ENCODE measurements at places on chromosomes 6 and 20.

DNA sequence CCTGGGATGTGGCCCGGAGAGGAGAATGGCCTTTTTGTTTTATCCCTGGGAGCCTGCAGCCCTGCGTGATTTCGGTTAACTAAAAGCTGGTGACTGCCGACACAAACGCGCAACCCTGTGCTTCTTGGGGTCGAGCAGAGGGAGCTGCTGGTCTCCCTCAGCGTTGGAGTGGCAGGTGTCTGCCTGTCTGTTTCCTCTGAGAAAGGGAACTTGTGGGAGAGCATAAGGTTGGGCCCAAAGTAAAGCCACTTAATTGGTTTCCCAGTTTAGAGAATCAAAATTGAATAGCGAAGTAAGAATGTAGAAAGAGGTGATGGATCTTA lies 500 bp downstream of the LTV1 start:
- DNase-seq, result no peak

- no peak for DNase-seq
Observed at GRCh38 chr6:106453756-106454367, 93.3 kb downstream of the CRYBG1 start.

- DNase-seq, result no peak
Observed at GRCh38 chr6:169663468-169663867, 38.4 kb downstream of the WDR27 start.

DNA sequence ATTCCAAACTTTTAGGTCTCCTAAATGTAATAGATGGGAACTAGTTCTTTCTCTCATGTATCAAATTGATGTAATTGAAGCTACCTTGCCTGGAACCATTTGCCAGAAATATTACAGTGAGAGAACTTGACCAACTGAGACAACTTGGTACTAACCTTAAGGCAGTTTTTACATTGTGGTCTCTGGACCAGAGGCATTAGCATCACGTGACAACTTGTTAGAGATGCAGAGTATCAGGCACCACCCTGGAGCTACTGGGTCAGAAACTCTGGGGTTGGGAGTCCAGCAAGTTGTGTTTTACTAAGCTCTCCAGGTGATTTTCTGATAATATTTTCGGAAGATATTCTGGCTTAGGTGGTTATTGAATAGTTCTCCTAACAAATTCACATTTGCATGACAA lies 982.1 kb upstream of the SLC35B3 start:
- no peak for DNase-seq

- no peak for DNase-seq
Observed at GRCh38 chr20:1854246-1854645, 41.0 kb upstream of the SIRPA start.

DNA sequence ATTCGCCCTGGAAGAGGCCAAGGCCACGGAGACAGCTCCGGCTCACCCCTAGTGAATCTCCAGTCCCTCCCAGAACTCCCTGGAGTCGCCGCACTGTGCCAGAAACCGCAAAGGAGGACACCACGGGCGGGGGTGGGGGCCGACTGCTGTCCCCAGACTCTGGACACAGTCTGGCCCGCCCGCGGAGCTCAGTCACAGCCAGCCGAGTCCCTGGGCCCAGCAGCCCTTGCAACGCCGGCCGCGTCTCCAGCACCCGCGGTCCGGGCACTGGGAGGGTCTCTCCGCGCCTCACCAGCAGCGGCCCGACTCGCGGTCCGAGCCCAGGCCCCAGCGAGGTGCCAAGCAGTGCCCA lies 518 bp downstream of the PEX6 start:
- no peak for DNase-seq

DNA sequence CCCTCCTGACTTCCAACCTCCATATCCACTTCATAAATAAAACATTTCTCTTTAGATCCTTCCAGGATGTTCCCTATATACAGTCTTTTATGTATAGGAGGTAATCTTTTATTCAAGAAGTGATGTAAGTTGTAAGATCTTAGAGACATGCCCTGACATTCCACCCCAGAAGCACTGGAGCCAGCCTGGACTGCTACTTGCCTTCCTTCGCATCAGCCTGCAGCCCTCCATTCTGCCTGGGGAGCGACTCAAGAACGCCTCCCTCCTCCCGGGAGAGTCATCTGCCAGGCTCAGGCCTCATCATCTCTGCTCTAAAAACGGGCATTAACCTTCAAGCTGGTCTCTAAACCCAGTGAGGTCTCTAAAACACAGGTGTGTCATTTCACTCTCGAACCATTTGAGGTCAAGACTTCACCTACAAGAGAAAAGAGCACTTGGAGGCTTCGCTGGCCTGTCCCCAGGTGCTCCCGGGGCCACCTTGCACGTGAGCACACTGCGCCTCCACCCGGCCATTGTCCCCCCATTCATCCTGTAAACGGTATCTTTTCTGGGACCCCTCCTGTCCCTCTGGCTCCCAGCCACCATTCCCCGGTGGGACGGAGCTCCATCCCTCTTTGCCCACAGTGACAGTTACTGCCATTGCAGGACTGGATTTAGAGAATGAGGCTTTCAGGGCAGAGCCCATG lies 107.5 kb upstream of the PDE10A start:
- DNase-seq, result no peak

DNA sequence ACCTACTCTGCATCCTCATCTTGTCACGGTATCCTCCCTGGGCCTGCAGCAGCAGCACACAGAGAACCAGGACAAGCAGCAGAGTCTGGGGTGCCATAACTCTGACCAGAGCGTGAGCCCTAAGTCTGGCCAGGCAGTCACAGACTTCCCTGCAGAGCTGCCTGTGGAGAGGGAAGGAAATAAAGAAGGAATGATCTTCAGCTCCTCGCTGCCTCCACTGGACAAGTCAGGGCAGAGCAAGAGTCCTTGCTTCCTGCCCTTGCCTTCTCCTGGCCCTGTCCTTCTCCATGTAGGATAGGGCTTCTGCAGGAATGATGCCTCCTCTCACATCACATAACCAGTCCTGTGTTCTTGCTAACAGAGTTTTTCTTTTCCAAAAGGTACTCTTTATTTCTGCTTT lies 15.9 kb upstream of the WFDC11 start:
- DNase-seq, result no peak

- DNase-seq, result no peak
Observed at GRCh38 chr20:59120491-59120890, 43.1 kb upstream of the ZNF831 start.

DNA sequence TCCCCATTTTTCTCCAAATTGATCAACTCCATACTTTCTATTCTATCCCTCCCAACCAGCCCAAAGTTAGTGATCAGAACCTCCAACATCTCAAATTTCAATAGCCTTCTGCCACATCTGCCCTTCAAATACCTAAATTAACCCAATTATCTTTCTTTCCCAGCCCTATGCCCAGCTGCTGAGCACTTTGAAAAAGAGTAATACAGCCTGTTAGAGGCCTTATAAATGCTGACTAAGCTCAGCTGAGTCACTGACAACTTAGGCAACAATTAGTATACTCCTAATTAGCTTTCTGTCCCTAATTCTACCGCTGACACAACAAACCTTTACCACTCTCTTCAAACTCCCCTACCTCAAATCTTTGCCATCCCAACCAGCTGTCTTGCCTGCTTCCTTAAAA lies 23.5 kb downstream of the RUNX2 start:
- no peak for DNase-seq

DNA sequence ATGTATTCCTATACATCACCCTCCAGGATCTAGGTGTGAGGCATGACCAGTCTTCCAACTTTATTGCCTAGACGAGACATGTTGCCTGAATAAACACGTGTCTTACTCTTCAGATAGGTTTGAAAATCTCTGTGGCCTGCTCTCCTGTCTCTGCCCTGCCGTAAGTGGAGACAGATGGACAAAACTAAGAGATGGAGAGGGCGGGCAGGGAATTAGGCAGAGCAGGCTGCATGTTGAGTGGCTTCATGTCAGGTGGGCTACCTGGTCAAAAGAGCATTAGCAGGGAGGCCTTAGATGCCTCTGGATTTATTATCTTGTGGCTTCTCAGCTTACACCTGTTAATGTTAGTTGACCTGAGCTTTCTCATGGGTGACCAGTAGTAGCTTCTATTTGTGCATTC lies 59.0 kb upstream of the TULP4 start:
- no peak for DNase-seq

DNA sequence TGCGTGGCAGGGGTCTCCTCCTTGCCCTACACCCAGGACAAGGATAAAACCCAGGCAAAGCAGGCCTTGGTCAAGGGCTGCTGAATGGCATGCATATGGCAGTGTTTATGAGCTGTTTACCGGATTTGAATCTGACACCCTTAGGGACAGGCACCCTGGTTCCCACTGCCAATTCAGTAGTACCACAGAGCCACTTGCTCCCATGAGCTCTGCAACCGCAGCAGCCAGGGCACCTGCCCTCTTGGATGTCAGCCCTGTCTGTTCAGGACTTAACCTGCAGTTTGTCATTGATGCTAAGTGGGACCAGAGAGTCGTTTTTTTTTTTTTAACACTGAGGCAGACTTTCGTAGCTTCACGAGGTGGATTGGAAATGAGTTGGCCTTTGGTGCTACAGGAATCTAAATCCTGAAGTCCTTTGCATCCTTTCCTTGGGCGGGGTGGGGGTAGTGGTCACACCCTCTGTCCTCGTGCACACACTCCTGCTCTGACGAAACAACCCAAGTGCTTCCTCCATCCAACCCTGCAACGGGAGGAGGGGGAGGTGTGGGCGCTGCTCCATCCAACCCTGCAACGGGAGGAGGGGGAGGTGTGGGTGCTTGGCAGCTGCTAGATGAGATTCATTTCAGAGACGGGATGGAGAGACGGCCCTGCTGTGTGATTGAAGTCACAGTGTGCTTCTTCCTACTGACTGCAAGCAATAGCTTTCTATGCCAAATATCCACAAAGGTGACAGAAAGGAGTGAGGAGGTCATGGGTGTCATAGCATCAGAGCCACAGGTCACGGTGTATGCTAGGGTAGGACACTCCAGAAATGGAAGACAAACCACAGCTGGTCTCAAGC lies 166.5 kb downstream of the SMOC2 start:
- DNase-seq, result no peak

DNA sequence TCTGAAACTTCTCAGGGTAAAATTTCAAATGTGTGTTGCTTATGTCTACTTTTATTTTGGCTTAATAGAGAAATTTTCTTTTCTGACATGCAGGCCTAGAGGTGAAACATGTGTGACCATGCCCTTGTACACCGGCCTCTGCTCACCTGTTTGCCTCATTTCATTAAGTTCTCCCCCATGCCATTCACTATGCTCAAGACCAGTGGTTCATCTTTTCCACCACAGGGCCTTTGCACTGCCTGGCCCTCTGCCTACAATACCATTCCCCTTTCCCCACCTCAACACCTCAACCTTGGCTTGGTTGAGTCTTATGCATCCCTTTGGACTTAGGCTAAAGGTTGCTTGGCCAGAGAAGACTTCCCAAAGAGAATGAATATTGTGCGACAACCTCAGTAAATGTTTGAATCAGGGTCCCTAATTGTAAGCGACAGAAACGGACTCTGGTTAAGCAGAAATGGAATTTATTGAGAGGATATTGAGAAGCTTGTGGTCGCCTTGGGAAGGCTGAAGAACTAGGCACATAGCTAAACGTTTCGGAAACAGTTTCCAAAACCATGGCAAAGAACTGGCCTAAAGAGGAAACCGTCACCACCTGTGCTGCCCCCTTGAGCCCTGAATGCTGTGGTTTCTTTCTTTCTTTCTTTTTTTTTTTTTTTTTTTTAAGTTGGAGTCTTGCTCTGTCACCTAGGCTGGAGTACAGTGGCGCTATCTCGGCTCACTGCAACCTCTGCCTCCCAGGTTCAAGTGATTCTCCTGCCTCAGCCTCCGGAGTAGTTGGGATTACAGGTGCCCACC lies 152.2 kb downstream of the SOX4 start:
- DNase-seq, result no peak

DNA sequence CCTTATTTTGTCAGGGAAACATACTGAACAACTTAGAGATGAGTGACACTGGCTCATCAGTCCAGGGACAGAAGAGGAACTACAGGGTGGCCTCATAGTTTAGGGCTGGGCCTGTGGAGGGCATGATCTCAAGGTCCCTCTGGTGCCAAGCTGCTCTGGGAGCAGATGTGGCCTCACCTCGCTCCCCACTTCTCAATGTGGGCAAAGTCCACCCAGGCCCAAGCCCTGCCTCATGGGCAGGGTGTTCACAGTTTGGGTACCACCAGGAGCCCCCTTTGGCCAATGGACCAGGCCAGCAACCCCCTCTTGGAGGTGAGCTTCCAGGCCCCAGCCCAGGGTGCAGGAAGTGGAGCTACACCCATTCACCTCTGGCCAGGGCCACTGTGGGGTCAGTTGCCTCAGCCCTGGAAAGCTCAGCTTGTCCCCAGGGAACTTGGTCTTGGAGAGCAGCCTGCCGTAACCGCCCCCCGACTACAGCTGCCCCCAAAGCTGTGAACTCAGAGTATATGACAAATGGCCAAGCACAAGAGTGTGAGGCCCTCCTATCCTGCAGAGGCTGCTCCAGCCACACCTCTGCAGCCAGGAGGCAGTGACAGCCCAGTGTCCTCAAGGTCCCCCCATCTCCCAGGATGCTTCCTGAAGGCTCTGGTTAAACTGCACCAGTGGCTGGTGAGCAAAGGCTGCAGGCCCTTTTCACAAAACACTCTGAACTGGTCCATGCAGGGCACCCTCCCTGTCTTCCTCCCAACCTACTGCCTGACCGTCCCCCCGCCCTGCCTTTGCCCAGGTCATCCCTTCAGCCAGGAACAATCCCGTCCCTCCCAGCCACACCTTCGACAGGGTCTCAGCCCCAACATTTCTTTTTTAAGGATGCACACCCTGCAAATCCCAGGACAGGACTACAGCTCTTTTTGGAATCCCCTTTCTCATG lies 3.6 kb downstream of the ADISSP start:
- no peak for DNase-seq

GRCh38 chr20:33490023-33490933 lies at the start of gene CBFA2T2:
TSS of gene CBFA2T2 (plus strand) at chr20:33490096. CDS start at chr20:33490268, 172 bp downstream.
- DNase-seq, result no peak

GRCh38 chr6:39309942-39310531 lies 4.2 kb downstream of the KCNK17 start:
- DNase-seq, result no peak

GRCh38 chr6:117555262-117555849 lies 47.0 kb downstream of the GOPC start:
- DNase-seq, result no peak

DNA sequence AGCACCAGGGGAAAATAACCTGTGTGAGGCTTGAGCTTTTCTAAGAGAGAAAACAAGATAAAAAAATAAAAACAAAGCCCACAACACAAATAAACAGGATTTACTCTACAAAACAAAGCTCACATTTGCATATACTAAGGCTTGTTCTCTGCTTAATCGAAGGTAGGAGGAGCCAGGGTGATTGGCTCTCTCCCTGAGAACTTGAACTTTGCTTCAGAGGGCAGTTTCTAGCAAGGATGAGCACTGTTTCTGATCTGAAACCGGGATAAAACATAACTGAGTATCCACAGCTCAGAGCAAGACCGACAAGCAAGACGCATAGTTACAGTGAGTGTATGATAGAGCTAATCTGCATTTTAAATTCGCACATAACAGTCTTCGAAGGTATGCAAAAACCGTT lies 200.6 kb downstream of the PRKN start:
- no peak for DNase-seq

Measured in epithelial cell of proximal tubule (primary cell).